Activated CD8-positive, alpha-beta T cell treated with anti-CD3 and anti-CD28 coated beads, Interleukin-2, amount 10 ng/mL, durations not matched to agents 7 days and 5 days (primary cell): ENCODE measurements at places on chromosomes 2 and 18. TPM values are rescaled to one million over a fixed set of nuclear protein-coding genes. Genes with fewer than 3 reads are reported as not detected.

Gene RSAD2
- 72.4 TPM for total RNA-seq

Gene COBLL1
- total RNA-seq: not detected

Gene GNAL
- total RNA-seq: not detected

Gene RAPGEF4
- total RNA-seq: 0.63 TPM

Gene ZFP36L2
- total RNA-seq: 166 TPM

Gene MYCN
- total RNA-seq: not detected

Gene ATOH8
- total RNA-seq: 0.13 TPM

Gene DNAH7
- not detected for total RNA-seq

Gene MGAT4A
- total RNA-seq: 76.2 TPM

Gene GALR1
- total RNA-seq: not detected

Gene ACVR1C
- 0.63 TPM for total RNA-seq

Gene EFHD1
- 6.6 TPM for total RNA-seq

Gene DSG4
- not detected for total RNA-seq

Gene NR4A2
- 2.0 TPM for total RNA-seq

Gene LRRC30
- not detected for total RNA-seq

Gene CYP27C1
- total RNA-seq: not detected

Gene RAB6D
- not detected for total RNA-seq

Gene UGT1A8
- not detected for total RNA-seq

Gene XIRP2
- total RNA-seq: not detected

Gene EIPR1
- 41.4 TPM for total RNA-seq

Gene ST6GAL2
- total RNA-seq: not detected

Gene PAIP2B
- 1.3 TPM for total RNA-seq

Gene GAREM1
- total RNA-seq: not detected

Gene UGT1A6
- not detected for total RNA-seq

Gene SIX3
- not detected for total RNA-seq

Gene ATP6V1C2
- total RNA-seq: not detected

Gene RGPD4
- total RNA-seq: not detected

Gene LCT
- 0.34 TPM for total RNA-seq

Gene UCN
- total RNA-seq: 2.6 TPM

Gene FAM124B
- 0.16 TPM for total RNA-seq

Gene DCDC2C
- not detected for total RNA-seq

Gene LIMS2
- 35.3 TPM for total RNA-seq

Gene AGXT
- not detected for total RNA-seq

Gene ALPG
- not detected for total RNA-seq

Gene SPHKAP
- total RNA-seq: not detected

Gene OTOF
- 17.2 TPM for total RNA-seq

Gene NXPH2
- not detected for total RNA-seq

Gene FAM237A
- not detected for total RNA-seq

Gene PLCL1
- 0.08 TPM for total RNA-seq

Gene REG1B
- not detected for total RNA-seq
